HuH-7 (cell line): ENCODE measurements at places on chromosomes 5 and 9.

GRCh38 chr5:1345876-1346626 lies 1.2 kb upstream of the CLPTM1L start:
- no peak for DNase-seq

DNA sequence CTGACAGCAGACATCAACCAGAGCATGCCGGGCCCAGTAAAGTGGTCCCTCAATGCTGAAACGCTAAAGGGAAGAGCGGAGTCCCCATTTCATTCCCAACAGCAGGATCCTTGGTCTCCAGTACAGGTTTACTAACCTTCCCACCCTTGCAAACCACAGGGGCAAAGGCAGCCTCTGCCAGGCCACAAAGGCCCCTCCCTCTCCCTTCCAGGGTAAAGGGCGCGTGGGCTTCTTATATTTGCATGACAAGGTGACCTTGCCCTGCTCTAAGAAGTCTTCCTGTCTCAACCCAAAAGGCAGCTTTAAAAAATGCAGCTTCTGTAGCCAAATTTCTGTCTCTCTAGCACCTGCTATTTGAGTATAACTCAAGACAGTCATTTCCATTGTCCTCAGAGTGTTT lies 131.5 kb upstream of the PTCH1 start:
- no peak for DNase-seq

- DNase-seq = no peak
Measured at GRCh38 chr5:180116077-180116999, 44.8 kb upstream of the RNF130 start.

GRCh38 chr9:8895861-8896224 lies 1096.3 kb upstream of the DMAC1 start:
- peak; percentile 6 for DNase-seq

DNA sequence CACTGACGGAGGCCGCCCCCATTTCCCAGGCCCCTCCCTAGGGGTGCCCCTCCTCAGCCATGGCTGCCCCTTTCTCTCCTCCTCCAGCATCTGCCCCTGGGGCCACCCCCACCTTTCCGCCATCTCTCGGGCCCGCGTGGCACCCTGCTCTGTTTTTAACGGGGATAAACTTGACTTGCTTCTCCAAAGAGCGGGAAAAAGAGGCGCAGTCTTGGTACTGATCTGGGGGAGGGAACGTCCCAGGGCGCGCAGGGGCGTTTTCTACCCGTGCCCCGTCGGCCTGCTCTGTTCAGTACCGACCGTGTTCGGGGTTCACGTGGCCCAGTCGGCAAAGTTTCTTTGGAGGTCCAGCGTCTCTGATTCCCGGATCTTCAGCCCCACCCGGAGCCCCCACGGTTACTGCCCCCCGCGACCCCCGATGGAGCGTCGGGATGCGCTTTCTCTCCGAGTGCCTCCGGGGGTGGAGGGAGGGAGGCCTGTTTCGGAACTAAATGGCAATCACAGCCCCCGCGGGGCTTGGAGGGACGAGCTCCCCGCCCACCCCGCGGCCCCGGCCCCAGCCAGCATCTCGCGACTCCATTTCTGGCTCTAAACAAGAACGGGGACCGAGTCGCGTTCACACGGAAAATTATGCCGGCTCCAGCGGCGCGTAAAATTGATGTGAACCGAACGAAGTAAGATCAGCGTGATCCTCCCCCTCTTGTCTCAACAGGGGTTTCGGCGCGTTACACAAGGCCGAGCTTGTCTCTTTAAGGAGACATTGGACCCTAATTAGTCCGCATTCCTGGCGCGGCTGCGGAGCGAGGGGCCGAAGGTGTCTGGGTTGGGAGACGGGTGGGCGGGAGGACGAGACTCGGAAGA lies 1.1 kb upstream of the TLE4 start:
- DNase-seq = no peak

DNA sequence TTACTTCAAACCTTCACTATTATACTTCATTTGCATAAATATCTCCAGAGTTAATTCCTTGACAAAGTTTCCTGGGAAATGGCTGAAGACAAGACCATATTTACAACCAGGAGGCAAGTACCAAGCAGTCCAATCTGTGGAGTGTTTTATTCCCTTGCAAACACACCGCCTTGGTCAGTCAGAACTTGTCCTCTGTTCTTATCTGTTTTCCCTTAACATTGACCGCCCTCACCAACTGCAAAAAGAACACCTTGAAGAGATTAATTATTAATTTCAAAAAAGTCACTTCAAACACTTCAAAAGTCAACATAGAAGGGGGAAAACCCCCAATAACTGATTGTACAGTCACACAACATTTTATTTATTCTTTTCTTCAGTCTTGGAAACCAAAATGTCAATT lies 269.0 kb upstream of the RGMB start:
- peak; percentile 30 for DNase-seq

- DNase-seq = no peak
Measured at GRCh38 chr5:31632460-31632859, 6.5 kb upstream of the PDZD2 start.

DNA sequence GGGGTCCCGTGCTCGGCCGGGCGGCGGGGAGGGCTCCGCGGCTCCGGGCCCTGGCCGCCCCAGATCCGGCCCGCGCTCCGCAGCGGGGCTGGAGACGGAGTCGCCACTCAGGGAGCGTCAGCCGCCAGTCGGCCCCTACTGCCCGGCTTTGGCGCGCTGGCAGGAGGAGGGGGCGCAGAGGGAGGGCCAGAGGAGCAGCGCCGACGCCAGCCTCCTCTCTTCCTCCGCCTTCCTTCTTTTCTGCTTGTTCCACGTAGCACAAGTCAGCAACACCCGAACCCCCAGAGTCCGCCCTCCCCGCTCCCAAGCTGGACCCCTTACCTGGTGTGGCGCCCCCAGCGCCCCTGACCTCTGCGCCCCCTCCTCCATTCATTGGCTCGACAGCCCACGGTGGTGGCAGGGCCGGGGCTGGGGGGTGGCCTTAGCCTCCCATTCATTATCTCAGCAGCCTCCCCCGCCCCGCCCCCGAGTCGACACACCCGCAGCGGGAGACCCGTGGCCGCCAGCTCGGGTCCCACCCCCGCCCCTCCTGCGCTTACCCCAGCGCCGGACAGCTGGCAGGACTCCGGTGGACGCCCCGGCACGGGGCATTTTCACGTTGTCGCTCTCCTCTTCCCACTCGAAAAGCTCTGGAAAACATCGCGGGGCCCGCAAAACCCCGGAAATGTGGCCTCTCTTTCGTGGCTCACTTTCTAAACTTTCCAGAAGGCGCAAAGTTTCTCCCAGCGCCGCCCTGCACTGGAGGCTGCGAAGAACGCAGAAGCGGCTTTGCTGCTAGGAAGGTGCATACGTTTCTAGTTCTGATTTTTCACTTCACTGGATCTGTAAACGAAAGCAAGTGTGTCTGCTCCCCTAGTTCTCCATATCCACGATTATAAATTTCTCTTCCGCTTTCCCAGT lies at the start of gene LPAR1:
LPAR1 (minus strand) TSS at position 140 of the 900 bp plus-strand sequence. CDS start 66,353 bp downstream, outside the sequence.
- peak; percentile 34 for DNase-seq

GRCh38 chr9:73089304-73089985 lies 62.2 kb upstream of the ANXA1 start:
- no peak for DNase-seq

DNA sequence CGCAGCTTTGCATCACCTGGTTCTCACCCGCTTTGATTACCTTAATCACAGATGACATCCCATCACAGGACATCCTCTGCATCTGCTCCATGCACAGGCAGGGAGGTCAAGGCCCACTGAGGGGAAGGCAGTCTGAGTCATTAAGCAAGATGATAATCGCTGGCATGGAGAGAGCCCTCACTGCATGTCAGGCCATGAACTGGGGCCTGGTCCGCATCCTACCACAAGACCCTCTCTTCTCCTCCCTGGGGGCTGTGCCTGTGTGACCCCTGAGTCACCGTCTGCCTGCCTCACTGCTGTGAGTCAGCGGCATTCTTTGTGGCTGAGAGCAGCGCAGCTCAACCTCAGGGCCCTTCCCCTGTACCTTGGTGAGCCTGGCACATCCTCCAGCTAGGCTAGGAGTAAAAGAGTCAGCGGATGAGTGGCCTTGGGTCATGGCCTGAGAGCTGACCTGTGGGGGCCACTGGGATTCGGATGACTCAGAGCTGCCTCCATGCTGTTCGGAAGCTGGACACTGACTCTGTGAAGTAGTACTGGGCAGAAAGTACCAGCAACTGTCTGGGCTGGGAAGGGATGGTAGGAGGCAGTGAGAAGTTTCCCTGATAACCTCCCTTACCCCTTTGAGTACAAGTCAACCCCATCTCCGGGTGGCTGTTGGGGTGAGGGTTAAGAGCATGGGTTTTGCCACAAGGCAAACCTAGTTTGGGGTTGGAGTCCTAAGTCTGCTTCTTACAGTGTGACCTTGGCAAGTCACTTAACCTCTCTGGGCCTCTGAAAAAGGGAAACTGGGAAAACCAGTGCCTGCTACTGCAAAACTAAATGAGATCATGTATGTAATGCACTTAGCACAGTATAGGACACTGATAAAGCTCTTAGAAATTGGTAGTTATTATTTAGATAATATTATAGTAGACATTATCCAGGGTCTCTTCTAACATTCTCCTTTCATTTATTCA lies 14.6 kb upstream of the ARSI start:
- DNase-seq = no peak

DNA sequence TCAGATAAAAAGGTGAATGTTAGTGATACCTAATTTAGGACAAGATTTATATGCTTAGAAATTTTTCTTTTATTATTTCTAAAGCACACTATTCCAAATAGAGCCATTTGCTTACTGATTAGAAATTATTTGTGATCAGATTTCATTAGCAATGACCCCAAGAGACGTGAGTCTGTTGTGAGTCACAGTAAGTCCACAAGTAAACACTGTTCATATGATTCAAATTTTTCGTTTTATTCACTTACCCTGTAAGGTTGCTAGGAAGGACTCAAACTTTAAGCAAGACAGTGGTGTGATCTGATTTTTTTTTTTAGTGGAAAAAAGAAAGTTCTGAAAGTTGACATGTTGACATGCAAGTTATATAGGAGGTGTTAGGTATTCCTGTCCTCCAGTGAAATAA lies 1.2 kb downstream of the CARD6 start:
- no peak for DNase-seq

DNA sequence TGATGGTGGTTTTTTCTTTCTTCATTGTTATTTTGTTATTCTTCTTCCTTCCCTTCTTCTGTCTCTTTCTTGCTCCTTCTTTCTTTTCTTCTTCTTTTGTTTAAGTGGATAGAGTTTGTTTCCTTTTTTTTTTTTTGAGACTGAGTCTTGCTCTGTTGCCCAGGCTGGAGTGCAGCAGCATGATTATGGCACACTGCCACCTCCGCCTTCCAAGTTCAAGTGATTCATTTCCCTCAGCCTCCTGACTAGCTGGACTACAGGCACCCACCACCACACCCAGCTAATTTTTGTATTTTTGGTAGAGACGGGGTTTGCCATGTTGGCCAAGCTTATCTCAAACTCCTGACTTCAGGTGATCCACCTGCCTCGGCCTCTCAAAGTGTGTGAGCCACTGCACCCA lies 40.3 kb downstream of the JAK2 start:
- DNase-seq = no peak

GRCh38 chr5:172493906-172494305 lies 39.6 kb upstream of the SH3PXD2B start:
- no peak for DNase-seq

DNA sequence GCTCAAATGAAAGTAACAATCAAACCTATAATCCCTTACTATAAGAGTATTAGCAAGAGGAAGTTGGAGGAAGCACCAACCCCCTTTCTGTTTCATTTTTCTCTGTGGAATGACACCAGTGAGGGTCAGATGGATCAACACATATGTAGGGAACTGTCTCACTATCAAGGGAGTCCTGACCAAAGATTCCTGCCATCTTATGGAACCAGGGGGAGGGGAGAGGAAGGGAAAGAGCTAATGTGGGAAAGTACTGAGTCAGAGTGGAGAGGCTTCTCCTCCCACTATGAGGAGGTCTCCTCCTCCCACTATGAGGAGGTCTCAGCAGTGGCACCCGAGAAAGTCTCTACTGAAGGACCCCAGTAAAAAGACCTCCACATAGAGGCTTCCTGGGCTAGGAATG lies 73.3 kb upstream of the PCSK1 start:
- DNase-seq = no peak

DNA sequence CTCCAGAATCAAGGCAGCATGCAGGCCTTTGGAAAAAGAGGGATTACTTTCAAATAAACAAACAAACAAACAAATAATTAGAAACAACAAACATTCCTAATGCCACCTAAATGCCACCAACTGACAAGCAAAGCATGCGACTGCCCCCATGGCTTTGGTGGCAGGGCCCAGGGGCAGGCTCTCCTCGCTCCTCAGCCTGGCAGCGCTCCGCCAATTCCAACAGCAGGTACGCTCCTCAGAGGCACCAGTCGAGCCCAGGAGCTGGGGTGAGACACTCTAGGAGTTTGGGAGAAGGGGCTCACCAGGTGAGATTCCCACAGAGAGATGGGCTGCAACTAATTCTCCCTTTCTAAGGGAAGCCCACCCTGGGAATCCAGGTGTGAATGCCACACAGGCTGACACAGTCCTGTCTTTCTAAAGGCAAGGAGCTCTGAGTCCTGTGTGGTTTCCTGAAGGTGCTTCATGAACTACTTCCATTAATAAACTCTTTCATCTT lies 27.8 kb downstream of the CSF2 start:
- no peak for DNase-seq

GRCh38 chr5:7500256-7500655 lies 104.3 kb downstream of the ADCY2 start:
- no peak for DNase-seq

DNA sequence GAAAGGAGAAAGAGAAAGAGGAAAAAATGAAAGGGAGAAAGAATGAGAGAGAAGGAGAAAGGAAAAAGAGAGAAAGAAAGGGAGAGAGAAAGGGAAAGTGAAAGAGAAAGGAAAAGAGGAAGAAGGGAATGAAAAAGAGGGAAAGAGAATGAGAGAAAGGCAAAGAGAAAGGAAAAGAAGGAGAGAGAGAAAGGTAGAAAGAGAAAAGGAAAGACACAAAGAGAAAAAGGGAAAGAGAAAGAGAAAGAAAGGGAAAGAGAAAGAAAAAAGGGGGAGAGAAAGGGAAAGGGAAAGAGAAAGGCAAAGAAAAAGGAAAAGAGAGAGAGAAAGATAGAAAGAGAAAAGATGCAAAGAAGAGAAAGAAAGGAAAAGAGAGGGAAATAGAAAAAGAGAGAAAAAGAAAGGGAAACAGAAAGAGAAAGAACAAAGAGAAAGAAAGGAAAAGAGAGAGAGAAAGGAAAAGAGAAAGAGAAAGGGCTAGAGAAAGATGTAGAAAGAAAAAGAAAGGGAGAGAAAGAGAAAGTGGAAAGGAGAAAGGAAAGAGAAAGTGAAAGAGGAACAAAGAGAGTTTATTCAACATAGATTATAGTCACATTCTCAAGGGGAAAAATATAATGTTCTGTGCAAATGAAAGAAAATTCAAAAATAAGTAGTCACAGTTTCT lies 165.2 kb downstream of the TMEM38B start:
- no peak for DNase-seq

DNA sequence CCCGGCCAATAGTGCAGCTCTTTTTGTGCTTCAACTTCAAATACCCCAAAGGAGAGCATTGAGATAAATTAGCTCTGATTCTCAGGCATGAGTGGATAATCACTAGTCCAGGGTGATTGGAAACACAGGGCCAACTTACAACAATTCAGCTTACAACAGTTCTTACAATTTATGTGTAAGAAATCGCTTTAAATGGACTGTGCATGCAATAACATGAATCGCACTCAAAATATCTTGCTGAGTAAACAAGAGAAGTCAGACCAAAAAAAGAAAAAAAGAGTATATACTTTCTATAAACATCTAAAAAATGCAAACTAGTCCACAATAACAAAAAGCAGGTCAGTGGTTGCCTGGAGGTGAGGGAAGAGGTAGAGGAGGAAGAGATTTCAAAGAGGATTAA lies 150.6 kb upstream of the EDIL3 start:
- no peak for DNase-seq
